ENCODE measurements at places on chromosomes 16 and 17.

GRCh38 chr17:3641014-3641413 is 4.5 kb downstream of the CTNS start:
- no peak for DNase-seq

DNA sequence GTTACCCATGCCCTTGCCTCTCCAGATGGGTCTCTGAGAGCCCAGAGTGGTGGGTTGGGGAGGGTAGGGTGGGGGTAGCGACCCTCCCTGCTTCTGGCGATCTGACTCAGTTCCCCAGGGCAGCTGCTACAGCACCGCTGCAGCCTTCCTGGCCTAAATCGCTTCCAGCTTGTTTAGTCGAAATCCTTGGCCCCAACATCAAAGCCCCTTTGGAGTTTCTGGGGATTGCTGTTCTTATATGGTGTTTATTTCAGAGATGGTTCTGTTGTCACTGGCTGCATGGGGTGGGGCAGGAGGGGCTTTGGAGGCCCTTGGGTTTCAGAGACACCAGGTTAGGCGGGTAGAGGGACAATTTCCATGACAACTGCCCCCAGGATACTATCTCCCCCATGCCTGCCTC is 35.9 kb downstream of the FZD2 start:
- DNase-seq: no peak

DNA sequence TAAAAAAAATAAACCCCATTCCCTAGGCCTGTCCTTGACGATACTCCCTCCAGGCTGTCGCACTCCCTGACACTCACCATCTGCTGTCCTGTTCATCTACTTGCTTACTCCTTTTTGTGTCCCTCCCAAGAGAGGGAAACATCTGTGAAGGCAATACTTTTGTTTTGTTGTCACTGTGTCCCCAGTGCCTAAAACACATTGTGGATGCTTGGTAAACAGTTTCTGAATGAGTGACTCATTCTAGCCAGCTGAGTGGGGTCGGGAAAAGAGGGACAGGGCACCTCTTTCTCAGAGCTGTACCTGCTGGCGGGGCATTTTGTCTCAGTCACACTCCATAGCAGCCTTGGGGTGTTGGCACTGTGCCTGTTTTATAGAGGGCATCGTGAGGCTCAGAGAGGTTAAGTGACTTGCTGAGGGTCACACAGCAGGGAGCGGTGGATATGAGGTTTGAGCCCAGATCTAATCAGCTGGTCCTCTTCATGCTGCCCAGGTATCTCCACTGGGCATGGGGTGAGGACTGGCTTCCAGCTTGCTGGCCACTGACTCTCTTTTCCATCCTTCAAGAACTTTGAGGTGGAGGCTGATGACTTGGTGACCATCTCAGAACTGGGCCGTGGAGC is 15.6 kb downstream of the MAP2K3 start:
- DNase-seq: no peak

DNA sequence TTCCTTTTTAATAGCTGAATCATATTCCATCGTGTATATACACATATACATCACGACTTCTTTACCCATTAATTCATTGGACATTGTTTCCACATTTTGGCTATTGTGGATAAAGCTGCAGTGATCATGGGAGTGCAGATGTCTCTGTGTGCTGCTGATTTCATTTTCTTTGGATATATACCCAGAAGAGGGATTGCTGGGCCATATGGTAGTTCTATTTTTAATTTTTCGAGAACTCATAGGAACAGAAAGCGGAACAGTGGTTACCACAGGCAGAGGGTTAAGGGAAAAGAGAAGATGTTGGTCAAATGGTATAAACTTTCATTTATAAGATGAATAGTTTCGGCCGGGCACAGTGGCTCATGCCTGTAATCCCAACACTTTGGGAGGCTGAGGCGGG is 187.4 kb upstream of the MYOCD start:
- no peak for DNase-seq

- no peak for DNase-seq
Observed at GRCh38 chr17:75371981-75372380, 33.5 kb downstream of the GRB2 start.

- no peak for DNase-seq
Observed at GRCh38 chr17:50165867-50166517, at the start of gene SGCA. Gene SGCA (plus strand): TSS chr17:50166005. CDS start chr17:50166041, 36 bp downstream.

- no peak for DNase-seq
Observed at GRCh38 chr17:37833237-37833859, 88.5 kb upstream of the HNF1B start.

DNA sequence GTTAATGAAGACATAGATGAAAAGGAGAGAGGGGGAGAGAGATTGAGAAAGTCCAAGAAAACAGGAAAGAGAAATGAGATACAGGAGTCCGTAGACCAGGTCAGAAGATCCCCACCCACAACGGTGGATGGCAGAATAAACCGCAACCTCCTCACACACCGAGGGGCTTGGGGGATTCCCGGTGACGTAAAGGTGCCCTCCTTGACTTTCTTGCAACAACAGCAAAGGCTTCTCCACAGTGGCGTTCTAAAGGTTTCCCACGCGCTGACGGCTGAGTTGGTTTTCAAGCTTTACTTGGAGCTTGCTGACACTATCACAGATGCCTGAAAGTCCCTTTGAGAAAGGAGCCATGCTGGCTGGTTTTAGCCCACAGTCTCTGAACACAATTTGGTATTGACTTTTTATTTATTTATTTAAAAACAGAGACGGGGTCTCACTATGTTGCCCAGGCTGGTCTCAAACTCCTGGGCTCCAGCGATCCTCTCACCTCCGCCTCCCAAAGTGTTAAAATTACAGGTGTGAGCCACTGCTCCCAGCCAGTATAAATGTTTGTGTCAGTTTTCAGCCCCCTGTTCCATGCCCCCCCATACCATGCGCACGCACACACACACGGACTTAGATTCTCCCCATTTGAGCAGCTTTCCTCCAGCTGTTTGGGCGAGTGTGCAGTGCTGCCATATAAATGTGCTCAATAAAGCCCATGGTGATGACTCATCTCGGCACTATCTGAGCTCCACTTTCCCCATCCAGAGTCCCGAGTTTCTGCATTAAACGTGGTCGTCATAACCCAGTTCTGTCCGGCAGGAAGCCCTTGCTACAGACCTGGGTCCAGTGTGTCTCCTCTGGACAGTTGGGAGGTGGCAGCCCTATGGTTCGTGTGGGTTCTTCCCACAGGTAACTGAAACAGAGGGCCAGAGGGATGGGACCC is 33.0 kb upstream of the SEC14L1 start:
- no peak for DNase-seq

DNA sequence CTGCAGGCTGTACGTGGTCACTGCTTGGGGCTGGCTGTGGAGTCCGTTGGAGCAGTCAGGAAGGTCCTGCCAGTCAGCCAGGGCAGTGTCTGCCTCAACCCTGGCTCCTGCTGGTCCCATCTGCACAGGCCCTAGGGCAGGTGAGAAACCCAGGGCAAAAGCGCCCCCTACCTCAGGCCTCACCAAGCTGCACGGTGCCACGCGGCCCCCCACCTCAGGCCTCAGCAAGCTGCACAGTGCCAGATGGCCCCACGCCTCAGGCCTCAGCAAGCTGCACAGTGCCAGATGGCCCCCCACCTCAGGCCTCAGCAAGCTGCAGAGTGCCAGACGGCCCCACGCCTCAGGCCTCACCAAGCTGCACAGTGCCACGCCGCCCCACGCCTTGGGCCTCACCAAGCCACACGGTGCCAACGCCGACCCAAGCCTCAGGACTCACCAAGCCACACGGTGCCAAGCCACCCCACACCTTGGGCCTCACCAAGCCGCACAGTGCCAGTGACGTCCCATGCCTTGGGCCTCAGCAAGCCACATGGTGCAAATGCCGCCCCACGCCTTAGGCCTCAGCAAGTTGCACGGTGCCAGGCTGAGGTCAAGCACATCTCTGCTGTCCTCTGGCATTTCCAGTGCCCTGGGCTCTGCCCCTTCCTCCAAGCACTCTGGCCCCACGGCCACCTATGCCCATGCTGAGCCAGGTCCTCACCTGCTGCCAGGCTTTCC is 5.5 kb downstream of the TMEM204 start:
- no peak for DNase-seq

- DNase-seq: no peak
Observed at GRCh38 chr16:82281544-82281943, 111.5 kb upstream of the MPHOSPH6 start.

- DNase-seq: no peak
Observed at GRCh38 chr16:87729266-87729954, 36.4 kb downstream of the KLHDC4 start.

DNA sequence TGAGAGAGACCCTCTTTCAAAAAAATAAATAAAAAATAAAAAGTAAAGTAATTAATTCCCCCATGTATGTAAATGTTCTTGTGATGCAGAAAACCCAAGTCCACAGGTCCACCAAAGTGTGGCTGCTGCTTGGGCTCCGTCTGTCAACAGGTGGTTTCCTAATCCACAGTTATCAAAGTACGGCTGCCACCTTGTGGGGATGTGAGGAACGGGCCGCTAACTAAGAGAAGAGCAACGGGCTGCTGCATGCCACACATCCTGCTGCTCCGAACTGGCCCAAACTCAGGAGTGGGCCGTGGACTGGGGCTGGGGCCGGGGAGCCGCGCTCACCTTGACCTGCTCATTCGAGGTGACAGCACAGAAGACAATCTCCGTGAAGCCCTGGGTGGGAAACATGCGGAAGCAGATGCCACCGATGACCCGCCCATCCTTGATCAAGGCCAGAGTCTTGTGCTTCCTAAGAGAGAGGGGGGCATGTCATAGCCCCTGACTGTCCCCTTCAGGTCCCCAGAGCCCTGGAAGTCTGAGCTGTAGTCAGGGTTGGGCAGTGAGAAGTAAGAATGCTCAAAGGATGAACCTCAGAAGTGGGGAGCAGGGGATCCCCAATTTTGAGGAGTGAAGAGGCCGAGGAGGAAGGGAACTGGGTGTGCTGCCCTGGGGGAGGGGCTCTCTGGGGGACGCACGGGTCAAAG is 4.3 kb downstream of the KAT2A start:
- DNase-seq: peak; percentile 35

DNA sequence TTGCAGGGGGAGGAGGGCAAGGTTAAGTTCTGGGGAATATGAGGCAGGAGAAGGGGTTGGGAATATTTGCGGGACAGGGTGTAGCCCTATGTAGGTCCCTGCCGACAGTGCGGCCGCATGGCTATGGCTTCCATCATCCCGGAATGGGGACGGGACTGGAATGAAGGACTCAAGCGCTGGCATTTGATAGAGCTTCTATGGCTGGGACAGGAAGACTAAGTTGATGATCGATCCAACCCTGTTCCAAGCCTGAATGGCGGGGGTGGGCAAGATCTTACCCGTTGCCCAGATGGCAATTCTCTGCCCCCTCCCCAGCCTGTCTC is 47.1 kb downstream of the SRCIN1 start:
- DNase-seq: no peak

DNA sequence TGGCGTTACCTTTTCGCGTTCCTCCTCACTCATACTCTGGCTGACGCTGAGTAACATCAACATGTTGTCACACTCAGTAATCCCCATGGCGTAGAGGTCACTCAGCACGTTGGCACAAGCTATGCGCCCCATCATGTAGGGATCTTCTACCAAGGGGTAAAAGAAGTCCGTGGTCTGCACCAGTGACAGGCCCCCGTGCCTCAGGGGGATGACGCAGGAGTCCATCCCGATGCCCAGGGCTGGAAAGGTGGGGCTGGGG is 596 bp downstream of the SEPHS2 start:
- DNase-seq: no peak

DNA sequence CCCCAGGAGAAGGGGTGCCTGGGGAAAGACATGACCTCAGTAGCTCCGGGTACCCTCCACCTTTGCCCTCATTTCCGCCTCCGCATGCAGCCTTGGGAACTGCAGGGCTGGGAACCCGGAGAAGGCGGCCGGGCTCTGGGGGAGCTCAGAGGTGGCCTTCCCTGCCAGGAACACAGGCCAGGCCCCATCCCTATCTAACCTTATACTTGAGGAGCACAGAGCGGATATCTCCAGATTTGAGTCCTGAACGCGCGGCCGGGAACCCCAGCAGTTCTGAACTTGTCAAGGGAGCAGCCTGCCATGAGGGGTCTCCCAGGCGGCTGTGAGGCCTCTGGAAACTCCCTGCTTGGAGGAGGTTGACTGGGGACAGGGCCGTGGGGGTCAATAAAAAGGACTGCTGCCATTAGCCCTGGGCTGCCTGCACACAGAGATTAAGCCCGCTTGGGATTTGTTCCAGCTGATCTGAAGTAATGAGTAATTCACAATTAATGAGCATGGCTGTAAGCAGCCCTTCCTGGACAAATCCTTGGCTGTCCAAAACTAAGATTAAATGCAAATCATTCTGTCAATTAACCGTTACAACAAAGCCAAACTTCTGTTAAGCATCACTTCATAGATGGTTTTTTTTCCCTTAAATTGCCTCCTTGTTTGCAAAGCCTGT is 26.3 kb upstream of the METRNL start:
- no peak for DNase-seq

- DNase-seq: no peak
Observed at GRCh38 chr17:68972119-68972704, 17.0 kb upstream of the ABCA8 start.

DNA sequence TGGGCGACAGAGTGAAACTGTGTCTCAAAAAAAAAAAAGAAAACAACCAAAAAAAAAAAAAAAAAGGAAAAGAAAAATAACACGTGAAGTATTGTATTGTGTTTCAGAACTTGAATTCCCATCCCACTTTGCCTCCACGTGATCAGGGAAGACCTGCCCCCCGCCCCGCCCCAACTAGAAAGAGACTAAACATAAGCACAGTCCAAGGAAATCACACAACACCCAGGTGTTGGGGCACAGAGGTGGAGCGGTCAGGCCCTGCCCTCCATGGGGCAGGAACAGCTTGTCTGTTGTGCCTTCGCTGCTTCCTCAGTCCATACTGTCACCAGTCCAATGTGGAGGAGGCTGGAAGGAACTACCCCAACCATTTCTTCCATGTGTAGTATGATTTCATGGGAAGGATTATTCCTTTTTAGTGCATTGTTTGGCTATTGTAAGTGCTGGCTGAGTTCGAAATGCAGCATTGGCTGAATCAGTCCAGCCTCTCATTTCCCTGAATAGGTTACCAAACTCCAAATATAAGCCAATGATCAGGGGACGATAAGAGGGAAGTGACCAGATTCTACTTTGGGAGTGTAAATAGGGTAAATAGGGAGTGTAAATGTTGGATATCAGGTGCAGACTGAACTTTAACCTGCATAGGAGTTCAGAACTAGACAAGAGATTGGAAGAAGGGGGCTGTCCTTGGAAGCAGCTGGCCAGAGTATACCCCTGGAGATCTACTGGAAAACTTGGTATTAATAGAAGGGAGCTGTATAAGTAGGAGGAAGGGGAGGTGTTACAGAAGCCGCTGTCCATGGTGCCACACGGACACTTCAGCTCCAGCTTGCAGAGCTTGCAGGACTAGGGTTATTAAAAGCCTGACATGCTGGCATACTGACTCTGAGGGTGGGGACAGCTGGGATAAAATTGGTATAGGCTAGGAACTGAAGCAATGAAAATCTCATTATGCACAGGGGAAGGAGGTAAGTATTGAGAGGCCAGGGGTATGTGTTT is 50.7 kb downstream of the TANGO6 start:
- no peak for DNase-seq

- no peak for DNase-seq
Observed at GRCh38 chr17:39325528-39326240, 75.7 kb downstream of the FBXL20 start.

Measured in NCI-H1105 (cell line).